ENCODE measurements at places on chromosomes 4 and X.

- no peaks in the 10 kb centered on the region for H3K36me3 ChIP-seq
- H3K27me3 ChIP-seq, result peaks cover 7% of the 10 kb centered on the region
- no peak overlapping the region for H3K27ac ChIP-seq
- DNase-seq, result no peak
- H3K4me3 ChIP-seq, result no peak overlapping the region
Measured at GRCh38 chr4:129323658-129324057, 227.7 kb downstream of the C4orf33 start.

GRCh38 chr4:153261914-153262313 lies 57.7 kb downstream of the TRIM2 start:
- peaks cover 14% of the 10 kb centered on the region for H3K36me3 ChIP-seq
- no peak for DNase-seq
- no peak overlapping the region for H3K4me3 ChIP-seq
- no peaks in the 10 kb centered on the region for H3K27me3 ChIP-seq
- peaks cover 42% of the 10 kb centered on the region for H3K4me1 ChIP-seq
- no peak overlapping the region for H3K27ac ChIP-seq

GRCh38 chrX:85115252-85115651 lies 111.6 kb downstream of the APOOL start:
- no peaks in the 10 kb centered on the region for H3K27me3 ChIP-seq
- no peak overlapping the region for H3K4me3 ChIP-seq
- no peaks in the 10 kb centered on the region for H3K36me3 ChIP-seq
- no peak overlapping the region for H3K27ac ChIP-seq

DNA sequence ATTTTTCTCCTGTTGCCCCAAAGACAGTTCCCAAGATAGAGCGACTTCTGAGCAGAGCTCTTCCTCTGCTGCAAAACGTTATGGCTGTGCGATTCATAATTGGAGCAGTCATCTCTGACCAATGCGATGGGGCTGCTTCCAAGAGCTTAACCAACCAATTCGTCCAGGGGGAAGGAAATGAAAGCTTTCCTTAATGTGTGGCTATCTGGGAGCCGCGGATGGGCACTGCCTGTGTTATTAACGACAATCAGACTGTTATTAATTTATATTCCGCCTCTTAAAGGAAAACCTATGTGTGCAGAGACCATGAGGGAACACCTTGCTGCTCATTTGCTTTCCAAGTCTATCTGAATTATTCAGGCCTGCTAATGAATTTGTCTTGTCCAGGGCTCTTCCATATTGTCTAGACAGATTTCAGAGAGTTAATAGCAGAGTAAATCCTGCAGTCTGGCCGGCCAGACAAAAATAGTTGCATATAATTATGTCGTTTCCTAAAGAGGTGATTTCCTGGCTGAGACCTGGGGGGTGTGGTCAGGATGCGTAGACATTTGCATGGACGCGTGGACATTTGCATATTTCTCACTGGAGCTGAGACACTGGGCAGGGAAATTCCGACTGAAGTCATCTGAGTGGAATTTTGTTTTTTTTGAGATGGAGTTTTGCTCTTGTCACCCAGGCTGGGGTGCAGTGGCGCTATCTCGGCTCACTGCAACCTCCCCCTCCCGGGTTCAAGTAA lies 135.4 kb downstream of the HMX1 start:
- no peak overlapping the region for H3K4me3 ChIP-seq
- no peak overlapping the region for H3K27ac ChIP-seq
- peaks cover 3% of the 10 kb centered on the region for H3K36me3 ChIP-seq
- no peak for DNase-seq

DNA sequence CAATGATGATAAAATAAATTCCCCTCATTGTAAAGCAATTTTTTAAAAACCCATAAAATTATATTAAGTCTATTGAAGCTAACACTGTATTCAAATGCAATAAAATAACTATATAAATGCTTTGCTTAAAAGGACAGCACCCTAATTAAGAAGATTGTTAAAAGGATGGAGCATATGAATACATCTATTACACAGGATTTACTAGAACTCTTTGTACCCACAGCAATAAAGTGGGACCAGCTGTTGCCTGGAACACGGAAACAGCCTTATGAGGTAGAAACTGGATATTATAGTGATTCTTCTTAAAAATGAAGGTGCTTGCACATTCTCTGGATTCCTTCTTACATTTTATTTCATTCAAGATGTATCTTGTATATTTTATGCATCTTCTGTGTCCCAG lies 298.7 kb upstream of the KLF3 start:
- no peaks in the 10 kb centered on the region for H3K36me3 ChIP-seq
- H3K27ac ChIP-seq, result no peak overlapping the region
- H3K4me1 ChIP-seq, result no peaks in the 10 kb centered on the region
- no peak overlapping the region for H3K4me3 ChIP-seq
- no peaks in the 10 kb centered on the region for H3K27me3 ChIP-seq
- no peak for DNase-seq

- no peak overlapping the region for H3K4me3 ChIP-seq
- H3K27ac ChIP-seq, result no peak overlapping the region
- H3K36me3 ChIP-seq, result no peaks in the 10 kb centered on the region
- no peaks in the 10 kb centered on the region for H3K27me3 ChIP-seq
- DNase-seq, result no peak
- no peaks in the 10 kb centered on the region for H3K4me1 ChIP-seq
Measured at GRCh38 chr4:11546391-11547175, 117.9 kb upstream of the HS3ST1 start.

DNA sequence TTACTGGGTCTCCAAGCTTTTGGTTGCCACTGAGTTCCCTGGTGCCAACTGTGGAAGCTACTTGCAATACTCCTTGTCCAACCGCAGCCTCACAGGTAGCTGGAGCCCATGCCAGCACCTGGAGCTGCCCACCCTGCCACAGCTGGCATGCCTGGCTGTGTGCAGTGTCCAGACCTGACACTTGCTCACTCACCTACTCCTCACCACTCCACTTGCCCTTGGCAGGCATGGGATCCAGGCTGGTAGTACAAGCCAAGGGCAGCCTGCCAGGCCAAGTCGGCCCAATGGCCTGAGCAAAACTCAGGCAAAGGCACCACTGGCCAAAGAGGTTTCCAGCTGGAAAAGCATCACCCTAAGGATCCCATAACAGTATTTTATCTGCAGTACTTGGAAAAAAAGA lies 246.3 kb downstream of the PDGFC start:
- no peaks in the 10 kb centered on the region for H3K27me3 ChIP-seq
- peaks cover 5% of the 10 kb centered on the region for H3K36me3 ChIP-seq
- H3K27ac ChIP-seq, result no peak overlapping the region

GRCh38 chr4:53686521-53686920 lies 95.2 kb upstream of the LNX1 start:
- H3K27me3 ChIP-seq, result peaks cover 10% of the 10 kb centered on the region

GRCh38 chr4:15971068-15971801 lies 8.3 kb upstream of the FGFBP2 start:
- no peak for DNase-seq
- no peak overlapping the region for H3K27ac ChIP-seq
- peaks cover 5% of the 10 kb centered on the region for H3K4me1 ChIP-seq
- H3K27me3 ChIP-seq, result no peaks in the 10 kb centered on the region

DNA sequence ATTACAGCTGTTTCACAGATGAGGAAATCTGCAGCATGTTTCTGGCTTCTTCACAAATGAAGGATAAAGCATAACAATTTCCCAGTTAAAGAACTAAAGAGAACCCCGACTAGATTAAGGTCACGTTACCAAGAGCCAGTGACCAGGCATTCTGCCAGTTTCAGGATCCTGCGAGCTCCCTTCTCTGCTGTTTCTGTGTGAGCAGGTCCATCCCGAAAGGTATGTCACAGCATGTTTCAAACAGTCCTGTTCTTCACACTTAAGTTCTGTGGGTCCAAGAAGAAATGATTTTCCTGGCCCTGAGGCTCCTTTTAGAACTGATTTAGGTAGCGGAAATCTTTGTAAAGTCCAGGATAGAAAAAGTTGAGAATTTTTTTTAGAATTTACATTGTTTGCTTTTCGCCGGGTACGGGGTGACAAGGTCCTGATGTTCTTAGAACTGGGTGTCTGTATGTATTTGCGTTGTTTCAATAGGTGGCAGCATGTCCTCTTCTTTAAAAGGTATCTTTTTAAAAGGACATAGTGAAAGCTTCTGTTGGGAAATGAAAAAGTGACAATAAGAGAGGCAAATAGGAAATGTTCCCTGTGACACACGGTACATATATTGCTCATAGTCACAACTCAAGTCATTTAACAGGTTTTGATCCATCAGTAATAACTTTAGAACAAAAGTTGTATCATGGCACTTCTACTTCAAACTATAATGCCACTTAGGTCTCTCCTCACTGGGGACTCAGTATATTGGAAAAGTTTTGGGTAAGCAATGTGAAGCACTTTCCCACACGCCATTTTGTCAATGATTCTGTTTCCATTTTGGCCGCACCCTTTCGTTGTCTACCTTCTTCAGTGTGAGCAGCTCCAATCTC lies 18.4 kb downstream of the IL21 start:
- no peak for DNase-seq
- no peak overlapping the region for H3K4me3 ChIP-seq
- H3K27ac ChIP-seq, result no peak overlapping the region
- H3K4me1 ChIP-seq, result no peaks in the 10 kb centered on the region
- H3K36me3 ChIP-seq, result no peaks in the 10 kb centered on the region
- no peaks in the 10 kb centered on the region for H3K27me3 ChIP-seq

DNA sequence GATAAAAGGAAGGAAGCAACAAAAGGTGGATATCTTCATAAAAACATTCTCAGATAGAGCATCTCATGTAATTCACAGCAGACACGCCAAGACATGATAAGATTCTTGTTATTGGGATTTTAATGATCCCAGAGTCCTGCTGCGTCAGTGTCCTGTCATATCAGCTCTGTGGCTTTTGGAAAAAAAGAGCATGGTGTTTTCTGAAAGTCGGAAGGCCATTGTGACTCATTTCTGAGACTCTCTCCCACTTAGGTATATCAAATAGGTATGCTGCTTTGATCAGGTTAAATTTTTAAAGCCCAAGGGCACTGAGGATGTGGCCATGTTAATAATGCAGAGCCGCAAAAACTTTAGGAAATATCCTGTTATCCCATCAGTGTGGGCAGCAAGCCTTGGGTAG lies 481.0 kb downstream of the KCNIP4 start:
- no peak overlapping the region for H3K27ac ChIP-seq
- no peak overlapping the region for H3K4me3 ChIP-seq
- no peak for DNase-seq
- no peaks in the 10 kb centered on the region for H3K4me1 ChIP-seq
- no peaks in the 10 kb centered on the region for H3K36me3 ChIP-seq

GRCh38 chr4:97139791-97140190 lies 1003.5 kb downstream of the STPG2 start:
- no peak overlapping the region for H3K27ac ChIP-seq
- H3K4me3 ChIP-seq, result no peak overlapping the region
- H3K36me3 ChIP-seq, result peaks cover 9% of the 10 kb centered on the region
- no peak for DNase-seq

GRCh38 chrX:67780694-67781109 lies 236.9 kb downstream of the AR start:
- H3K4me1 ChIP-seq, result no peaks in the 10 kb centered on the region
- DNase-seq, result no peak
- no peak overlapping the region for H3K27ac ChIP-seq
- no peak overlapping the region for H3K4me3 ChIP-seq
- H3K27me3 ChIP-seq, result no peaks in the 10 kb centered on the region
- no peaks in the 10 kb centered on the region for H3K36me3 ChIP-seq

- H3K4me3 ChIP-seq, result no peak overlapping the region
- no peak for DNase-seq
- H3K4me1 ChIP-seq, result no peaks in the 10 kb centered on the region
- no peaks in the 10 kb centered on the region for H3K27me3 ChIP-seq
- no peak overlapping the region for H3K27ac ChIP-seq
Measured at GRCh38 chr4:107693132-107693531, 26.9 kb downstream of the PAPSS1 start.

- no peaks in the 10 kb centered on the region for H3K27me3 ChIP-seq
- peaks cover 8% of the 10 kb centered on the region for H3K36me3 ChIP-seq
- no peak overlapping the region for H3K27ac ChIP-seq
- peaks cover 46% of the 10 kb centered on the region for H3K4me1 ChIP-seq
- DNase-seq, result no peak
- peak overlapping the region; percentile 92 for H3K4me3 ChIP-seq
Measured at GRCh38 chr4:42655269-42655637, 1.7 kb downstream of the ATP8A1 start.

- H3K27me3 ChIP-seq, result no peaks in the 10 kb centered on the region
- DNase-seq, result no peak
- no peak overlapping the region for H3K4me3 ChIP-seq
- no peaks in the 10 kb centered on the region for H3K4me1 ChIP-seq
Measured at GRCh38 chrX:77572322-77572721, 125.1 kb downstream of the FGF16 start.

- no peak for DNase-seq
- no peaks in the 10 kb centered on the region for H3K27me3 ChIP-seq
- no peaks in the 10 kb centered on the region for H3K36me3 ChIP-seq
- H3K27ac ChIP-seq, result no peak overlapping the region
- no peaks in the 10 kb centered on the region for H3K4me1 ChIP-seq
- H3K4me3 ChIP-seq, result no peak overlapping the region
Measured at GRCh38 chr4:37326852-37327251, 82.3 kb downstream of the NWD2 start.

- peaks cover 2% of the 10 kb centered on the region for H3K27me3 ChIP-seq
- H3K27ac ChIP-seq, result no peak overlapping the region
- peak; percentile 48 for DNase-seq
Measured at GRCh38 chr4:8176547-8177399, 18.2 kb upstream of the ABLIM2 start.

DNA sequence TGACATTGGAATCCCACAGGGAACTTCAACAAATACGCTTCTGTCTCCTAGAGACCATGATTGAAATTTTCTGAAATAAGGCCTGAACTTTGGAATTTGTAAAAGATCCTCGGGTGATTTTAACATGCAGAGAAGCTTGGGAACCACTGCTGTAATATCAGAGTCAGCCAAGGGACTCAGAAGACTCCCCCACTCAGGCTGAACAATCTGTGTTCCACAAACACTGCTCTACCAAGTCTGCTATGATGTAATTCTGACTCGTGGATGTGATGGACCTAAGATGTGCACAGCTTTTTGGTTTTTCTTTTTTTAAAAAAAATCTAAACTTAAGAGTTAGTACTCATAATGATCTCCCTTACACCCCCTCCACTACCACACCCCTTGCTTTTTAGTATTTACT lies 26.0 kb downstream of the LRP2BP start:
- peaks cover 9% of the 10 kb centered on the region for H3K36me3 ChIP-seq
- H3K27me3 ChIP-seq, result no peaks in the 10 kb centered on the region
- peaks cover 14% of the 10 kb centered on the region for H3K4me1 ChIP-seq
- no peak for DNase-seq

- H3K27me3 ChIP-seq, result peaks cover 82% of the 10 kb centered on the region
- no peak for DNase-seq
- H3K4me1 ChIP-seq, result no peaks in the 10 kb centered on the region
- no peak overlapping the region for H3K27ac ChIP-seq
Measured at GRCh38 chr4:6475492-6476020, 3.1 kb upstream of the PPP2R2C start.

- H3K27ac ChIP-seq, result no peak overlapping the region
- no peak for DNase-seq
- H3K36me3 ChIP-seq, result no peaks in the 10 kb centered on the region
- H3K4me1 ChIP-seq, result no peaks in the 10 kb centered on the region
Measured at GRCh38 chrX:26008691-26009090, 129.5 kb upstream of the MAGEB18 start.

DNA sequence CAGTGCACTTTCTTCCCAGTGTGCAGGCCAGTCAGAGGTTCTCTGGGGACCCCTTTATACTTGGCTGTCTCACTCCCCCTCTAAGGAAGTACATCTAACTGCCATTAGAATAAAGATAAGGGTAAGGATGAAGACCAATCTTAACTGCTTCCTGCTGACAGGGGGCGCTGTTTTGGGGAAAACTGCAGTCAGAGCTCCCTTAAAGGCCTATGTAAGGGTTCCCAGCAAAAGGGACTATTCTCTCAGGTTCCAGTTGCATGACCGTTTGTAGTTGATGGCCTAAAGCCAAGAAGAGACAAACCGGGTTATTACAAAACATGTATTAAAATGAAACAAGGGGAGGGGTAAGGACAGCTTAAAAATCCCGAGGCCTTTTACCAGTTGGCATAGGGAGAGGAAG lies 115.6 kb upstream of the SPIN4 start:
- DNase-seq, result no peak
- H3K36me3 ChIP-seq, result peaks cover 26% of the 10 kb centered on the region
- no peaks in the 10 kb centered on the region for H3K27me3 ChIP-seq
- no peak overlapping the region for H3K4me3 ChIP-seq
